ENCODE measurements at places on chromosomes 13 and 19. TPM values are rescaled to one million over a fixed set of nuclear protein-coding genes. Genes with fewer than 3 reads are reported as not detected.
A peak's percentile ranks its signal among the peaks of the same experiment; 100 is the strongest.

The ZNF155 gene
- 8.2 TPM for polyA plus RNA-seq

GRCh38 chr19:48633148-48634035 lies 3.8 kb downstream of the DBP start:
- no peak for DNase-seq

GRCh38 chr19:31715249-31715945 lies 366.2 kb upstream of the TSHZ3 start:
- peak; percentile 9 for DNase-seq

- no peak for DNase-seq
Observed at GRCh38 chr19:14146789-14147216, 10.4 kb upstream of the ASF1B start.

GRCh38 chr19:8902520-8902919 lies 70.3 kb downstream of the MBD3L1 start:
- DNase-seq: no peak

The C19orf67 gene
- polyA plus RNA-seq: not detected

DNA sequence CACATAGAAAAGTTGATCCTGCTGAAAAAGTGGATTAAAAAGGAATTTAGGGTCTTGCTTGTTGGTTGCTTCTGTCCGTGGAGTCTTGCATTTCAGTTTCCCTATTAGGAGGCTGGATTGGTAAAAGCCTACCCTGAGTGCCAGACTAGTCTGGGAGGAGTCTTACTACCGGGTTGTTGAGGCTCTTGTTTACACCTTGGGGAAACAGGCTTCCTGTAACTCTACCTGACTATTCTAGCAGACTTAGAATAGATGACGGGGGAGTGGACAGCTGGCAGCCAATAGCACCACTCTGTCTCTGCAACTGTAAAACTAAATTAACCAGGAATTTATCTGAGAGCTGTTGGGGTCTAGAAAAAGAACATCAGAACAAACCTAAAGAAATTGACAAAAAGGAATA lies 11.3 kb upstream of the MPHOSPH8 start:
- no peak for DNase-seq

DNA sequence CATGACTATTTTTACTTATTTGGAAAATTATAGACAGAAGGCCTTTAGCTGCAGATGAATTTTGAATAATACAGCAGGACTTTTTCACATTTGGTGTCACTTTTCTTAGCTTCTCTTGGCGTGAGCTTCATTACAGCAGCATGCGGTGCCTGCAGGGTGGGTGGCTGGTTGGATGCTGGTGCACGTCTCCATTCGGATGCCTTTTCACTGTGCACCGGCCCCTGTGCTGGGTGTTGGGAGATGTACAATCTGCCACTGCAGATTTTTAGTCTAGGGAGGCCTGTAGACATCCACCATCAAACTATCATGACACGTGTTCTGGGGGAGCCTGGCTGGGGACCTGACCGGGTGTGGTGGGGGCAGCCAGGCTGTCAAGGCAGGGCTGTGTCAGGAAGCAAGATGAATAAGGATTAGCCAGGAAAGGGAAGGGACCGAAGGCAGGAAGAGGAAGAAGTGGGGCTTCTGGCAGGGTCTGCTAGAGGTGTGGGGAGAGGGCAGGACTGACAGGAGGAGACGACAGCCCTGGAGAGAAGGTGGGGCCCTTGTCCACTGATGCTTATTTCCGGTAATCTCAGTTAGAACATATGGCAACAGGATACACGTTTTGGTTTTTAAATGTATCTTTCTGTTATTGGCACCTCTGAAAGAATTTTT lies 88.8 kb downstream of the ARHGEF7 start:
- no peak for DNase-seq
